HCT116 (cell line): ENCODE measurements at places on chromosomes 11 and 22. TPM values are rescaled to one million over a fixed set of nuclear protein-coding genes. Genes with fewer than 3 reads are reported as not detected.

EWSR1 gene
- total RNA-seq: 335 TPM

FAM181B gene
- not detected for total RNA-seq

KCNJ11 gene
- total RNA-seq: 7.5 TPM

EP300 gene
- total RNA-seq: 38.8 TPM

OR8H3 gene
- total RNA-seq: not detected

CNGA4 gene
- total RNA-seq: 0.27 TPM

DNA sequence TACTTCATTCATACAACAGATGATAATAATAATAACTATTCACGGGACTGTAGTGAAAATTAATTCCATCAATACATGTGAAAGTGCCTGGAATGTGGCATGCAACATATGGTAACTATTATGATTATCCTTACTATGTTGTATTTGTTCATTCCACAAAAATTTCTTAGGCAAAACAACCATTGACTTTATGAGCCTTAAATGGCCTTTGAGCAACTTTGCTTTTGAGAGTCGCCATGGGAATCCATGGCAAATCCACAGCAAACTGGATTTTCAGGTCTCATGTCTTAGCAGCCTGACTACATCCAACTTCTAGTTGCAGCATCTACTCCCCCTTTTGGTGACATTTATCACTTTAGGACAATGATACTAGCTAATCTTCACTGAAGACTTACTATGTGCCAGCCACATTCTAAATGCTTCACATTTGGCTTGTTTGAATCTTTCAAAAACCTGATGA, 56.8 kb downstream of the SLC1A2 start:
- no peak for DNase-seq

DNA sequence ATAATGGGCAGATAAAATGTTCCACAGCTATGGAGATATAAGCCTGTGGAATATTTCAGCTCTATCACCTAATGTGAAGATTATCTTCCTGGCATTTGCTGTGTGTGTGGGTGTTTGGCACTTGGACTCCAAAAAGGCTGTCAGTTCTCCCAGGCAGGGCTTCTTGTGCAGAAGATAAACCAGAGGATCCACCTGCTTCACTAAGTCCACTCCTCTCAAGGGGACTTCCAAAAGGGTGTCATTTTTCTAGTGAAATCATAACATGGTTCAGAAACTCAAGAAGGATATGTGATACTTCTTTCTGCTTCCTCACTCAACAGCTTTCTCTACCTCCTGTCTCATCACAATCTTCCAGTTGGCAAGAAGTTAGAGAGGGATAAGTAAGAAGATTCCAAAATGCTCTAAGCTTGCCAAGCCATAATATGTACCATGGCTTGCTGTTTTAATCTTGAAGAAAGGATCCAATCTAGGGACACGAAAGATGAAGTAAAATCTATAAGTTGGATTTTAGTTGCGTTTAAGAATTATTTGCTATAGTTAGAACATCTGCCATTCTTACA, 206.2 kb upstream of the MTMR2 start:
- DNase-seq: no peak

- no peak for DNase-seq
These were observed 353.9 kb upstream of the TENM4 start for GRCh38 chr11:79794484-79795393.

DNA sequence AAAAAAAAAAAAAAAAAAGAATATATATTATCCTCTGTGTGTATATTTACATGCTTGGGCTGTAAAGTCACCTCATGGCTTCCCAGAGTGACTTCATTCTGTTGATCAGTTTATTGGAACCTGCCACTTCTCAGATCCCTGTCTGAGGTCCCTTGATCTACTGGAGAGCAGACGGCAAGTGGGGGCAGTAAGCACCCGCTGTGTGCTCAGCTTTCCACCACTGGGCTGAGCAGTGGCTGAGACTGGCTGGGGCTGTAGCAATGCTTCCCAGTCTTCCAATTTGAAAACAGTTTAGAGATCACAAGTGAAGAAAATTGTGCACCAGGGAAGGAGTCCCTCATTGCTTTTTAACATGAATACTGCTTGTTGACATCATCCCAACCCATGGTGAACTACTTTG, 6.9 kb upstream of the RBM4B start:
- no peak for DNase-seq
